ENCODE measurements at places on chromosomes 2 and 18. TPM values are rescaled to one million over a fixed set of nuclear protein-coding genes. Genes with fewer than 3 reads are reported as not detected.

Gene RAB6C
- total RNA-seq: not detected

Gene LRRC30
- total RNA-seq: not detected

Gene ATOH8
- total RNA-seq: 13.2 TPM

Gene SLC23A3
- total RNA-seq: 1.0 TPM

Gene SKA1
- total RNA-seq: 11.9 TPM

Gene ACKR3
- 15.4 TPM for total RNA-seq

Gene FBXO11
- 49.0 TPM for total RNA-seq

Gene OBSL1
- 23.3 TPM for total RNA-seq

Gene DUSP2
- 0.41 TPM for total RNA-seq

Gene RASGRP3
- 1.1 TPM for total RNA-seq

Gene TXNDC2
- total RNA-seq: 0.45 TPM

Gene TEX44
- total RNA-seq: not detected

Gene RBKS
- 9.2 TPM for total RNA-seq

Gene POTEJ
- total RNA-seq: not detected

Gene CIB4
- total RNA-seq: 0.38 TPM

Gene HOXD1
- 0.06 TPM for total RNA-seq

Gene IL1RL1
- total RNA-seq: 1.1 TPM

Gene DUSP19
- 0.45 TPM for total RNA-seq

Gene CRACDL
- total RNA-seq: 2.5 TPM

Gene CCDC93
- total RNA-seq: 12.4 TPM

Gene MERTK
- total RNA-seq: 1.9 TPM

Gene SLC5A7
- not detected for total RNA-seq

Gene ADCYAP1
- total RNA-seq: not detected

Gene SH2D6
- 1.5 TPM for total RNA-seq

Gene CNTNAP5
- not detected for total RNA-seq

Gene EGR4
- 0.28 TPM for total RNA-seq

Gene CNRIP1
- total RNA-seq: 2.1 TPM

Gene VPS4B
- 22.1 TPM for total RNA-seq

Gene WDFY1
- total RNA-seq: 35.6 TPM
